Hematopoietic multipotent progenitor cell (in vitro differentiated cells): ENCODE measurements at places on chromosomes 4 and X. TPM values are rescaled to one million over a fixed set of nuclear protein-coding genes. Genes with fewer than 3 reads are reported as not detected.
A peak's percentile ranks its signal among the peaks of the same experiment; 100 is the strongest.

Gene IRS4
- not detected for total RNA-seq

Gene NDST3
- total RNA-seq: 0.27 TPM

Gene FRMD7
- total RNA-seq: not detected

DNA sequence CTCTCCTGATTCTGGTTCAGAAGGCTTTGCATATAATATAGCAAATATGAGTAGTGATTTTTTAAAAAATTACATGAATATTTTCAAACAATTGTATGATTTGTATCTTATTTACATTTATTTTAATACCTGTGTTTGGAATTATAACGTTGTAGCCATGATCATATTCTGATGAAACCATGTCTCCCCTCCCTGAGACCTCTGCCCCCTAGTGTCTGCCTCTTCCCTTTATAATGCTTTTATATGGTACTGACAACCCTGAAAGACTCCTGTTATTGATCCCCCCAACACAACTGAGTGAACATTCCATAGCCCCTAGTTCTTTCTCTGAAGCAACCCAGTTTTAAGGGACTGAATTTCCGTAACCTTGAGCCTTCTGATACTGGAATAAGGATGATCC lies 187.4 kb downstream of the SOX3 start:
- no peak for DNase-seq

DNA sequence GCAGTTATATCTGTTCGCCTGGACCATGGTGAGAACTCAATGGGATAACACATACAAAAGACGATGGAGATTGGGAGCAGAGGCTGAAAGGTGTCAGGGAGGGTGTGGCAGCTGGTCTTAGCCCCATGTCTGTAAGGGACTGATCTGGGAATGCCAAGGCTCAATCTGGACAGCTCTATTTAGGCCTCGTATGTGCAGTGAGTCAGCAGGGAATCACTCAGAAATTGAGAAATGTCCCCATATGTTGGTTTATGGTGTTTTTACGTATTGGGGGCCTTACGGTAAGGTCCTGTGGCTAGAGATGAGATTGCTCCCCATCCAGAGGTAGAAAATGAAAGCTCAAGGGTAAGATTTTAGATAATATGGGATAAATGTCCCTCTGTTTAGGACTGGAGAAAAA lies 71.4 kb upstream of the TTC29 start:
- DNase-seq: no peak

GRCh38 chr4:157143369-157143768 lies 67.4 kb downstream of the GLRB start:
- no peak for DNase-seq

DNA sequence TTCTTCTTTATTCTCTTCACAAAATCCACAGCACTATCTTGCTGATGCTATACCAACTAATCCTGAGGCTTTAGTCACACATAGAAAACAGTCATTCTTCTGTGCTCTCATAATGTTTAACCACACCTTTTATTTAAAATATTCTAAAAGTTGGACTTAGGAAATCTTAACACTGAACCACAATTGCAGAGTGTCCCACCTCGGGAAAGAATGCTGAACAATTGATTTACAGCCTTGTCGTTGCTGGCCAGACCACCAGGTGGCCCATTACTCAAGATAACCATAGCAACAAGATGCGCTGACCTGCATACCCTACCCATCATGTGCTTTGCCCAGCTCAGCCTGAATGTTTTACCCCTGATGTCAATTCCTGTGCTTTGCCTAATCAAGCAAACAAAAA lies 100.8 kb downstream of the ARSJ start:
- no peak for DNase-seq

- peak; percentile 43 for DNase-seq
Measured at GRCh38 chr4:15398732-15399131, 29.1 kb upstream of the C1QTNF7 start.

GRCh38 chr4:48071191-48071590 lies 54.6 kb downstream of the NIPAL1 start:
- no peak for DNase-seq

DNA sequence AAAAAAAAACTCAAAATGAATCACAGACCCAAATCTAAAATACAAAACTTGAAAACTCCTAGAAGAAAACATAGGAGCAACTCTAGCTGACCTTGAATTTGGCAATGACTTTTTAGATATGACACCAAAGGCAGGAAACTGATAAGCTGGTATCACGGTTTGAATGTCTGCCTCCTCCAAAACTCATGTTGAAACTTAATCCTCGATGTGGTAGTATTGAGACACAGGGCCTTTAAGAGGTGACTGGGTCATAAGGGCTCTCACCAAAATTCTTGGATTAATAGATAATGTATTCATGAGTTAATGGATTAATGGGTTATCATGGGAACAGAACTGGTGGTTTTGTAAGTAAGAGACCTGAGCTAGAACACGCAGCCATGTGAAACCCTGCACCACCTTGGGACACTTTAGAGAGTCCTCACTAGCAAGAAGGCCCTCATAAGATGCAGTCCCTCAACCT lies 40.5 kb downstream of the FRYL start:
- no peak for DNase-seq

DNA sequence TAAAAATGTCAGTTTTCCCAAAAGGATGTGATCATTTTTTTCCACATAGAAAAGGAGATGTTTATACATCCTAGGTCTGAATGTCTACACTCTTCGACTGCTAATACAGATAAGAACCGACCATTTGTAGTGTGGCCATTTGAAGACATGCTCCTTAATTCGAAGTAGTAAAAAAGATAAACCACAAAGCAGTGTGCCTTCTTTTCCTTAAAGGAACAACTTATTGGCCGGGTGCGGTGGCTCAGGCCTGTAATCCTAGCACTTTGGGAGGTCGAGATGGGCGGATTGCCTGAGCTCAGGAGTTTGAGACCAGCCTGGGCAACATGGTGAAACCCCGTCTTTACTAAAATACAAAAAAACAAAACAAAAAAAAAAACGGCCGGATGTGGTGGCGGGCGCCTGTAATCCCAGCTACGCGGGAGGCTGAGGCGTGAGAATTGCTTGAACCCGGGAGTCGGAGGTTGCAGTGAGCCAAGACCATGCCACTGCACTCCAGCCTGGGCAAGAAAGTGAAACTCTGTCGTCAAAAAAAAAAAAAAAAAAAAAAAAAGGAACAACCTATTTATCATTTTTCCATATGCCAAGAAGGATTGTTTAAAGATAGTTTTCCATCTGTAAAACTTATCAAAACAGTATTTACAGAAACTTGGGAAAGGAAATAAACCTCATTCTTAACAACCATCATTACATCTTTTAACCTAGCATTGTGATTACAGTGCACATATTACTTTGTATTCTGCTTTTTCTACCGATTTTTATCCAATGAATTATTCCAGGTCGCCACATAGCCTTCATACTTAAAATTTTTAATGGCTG lies 2.6 kb downstream of the INTS6L start:
- no peak for DNase-seq

DNA sequence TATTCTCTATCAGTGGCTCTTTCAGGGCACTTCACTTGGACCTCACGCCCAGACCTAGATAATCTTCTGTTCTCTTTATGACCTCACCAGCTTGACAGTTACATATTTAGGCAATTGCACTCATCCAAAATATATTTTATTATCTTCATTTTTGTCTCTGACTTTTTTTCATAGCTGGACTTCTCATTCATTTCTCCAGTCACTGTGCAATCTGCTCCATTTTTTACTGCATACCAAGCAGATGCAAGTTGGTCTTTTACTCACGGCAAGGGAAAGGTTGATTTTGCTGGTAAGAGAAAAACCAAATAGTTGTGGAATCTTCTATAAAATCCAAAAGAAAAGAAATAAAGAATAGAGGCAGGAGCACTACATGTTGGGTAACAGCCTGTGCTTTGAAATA lies 31.7 kb downstream of the MAD2L1 start:
- DNase-seq: no peak

GRCh38 chrX:56783450-56783831 lies 54.4 kb downstream of the NBDY start:
- DNase-seq: no peak

DNA sequence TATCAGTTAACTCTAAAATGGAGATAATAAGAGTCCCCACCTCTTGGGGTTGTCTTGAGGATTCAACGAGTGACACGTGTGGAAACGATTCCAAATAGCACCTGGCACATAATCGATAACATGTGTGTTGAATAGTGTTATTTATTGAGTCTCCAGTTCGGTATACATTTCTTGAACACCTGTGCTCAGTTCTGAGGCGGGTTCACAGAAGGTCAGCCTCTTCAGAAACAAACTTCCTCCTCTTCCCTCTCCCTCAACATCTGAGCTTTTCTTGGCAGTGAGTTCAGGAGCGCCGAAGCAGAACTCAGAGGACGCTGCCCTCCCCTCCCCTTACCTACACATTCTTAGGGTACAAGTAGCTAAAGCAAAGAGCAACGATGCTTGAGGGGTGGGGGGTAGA lies 934 bp downstream of the PDHA1 start:
- DNase-seq: no peak

- DNase-seq: no peak
Measured at GRCh38 chrX:20325786-20326388, 59.2 kb upstream of the RPS6KA3 start.

DNA sequence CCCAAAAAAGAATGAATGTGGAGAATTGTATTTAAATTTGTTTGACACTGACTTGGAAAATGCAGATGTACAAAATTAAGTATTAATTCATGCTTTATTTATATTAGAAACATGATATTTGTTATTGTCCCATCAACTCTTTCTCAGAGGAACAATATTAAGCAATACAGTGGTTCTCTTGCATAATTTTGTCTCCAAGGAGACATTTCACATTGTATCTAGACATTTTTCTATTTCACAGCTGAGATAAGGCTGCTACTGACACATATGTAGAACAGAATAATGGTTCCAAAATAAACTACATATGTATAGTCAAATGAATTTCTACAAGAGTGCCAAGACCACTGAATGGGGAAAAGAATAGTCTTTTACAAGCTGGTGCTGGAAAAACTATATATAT lies 427.9 kb upstream of the SPANXN1 start:
- DNase-seq: no peak

DNA sequence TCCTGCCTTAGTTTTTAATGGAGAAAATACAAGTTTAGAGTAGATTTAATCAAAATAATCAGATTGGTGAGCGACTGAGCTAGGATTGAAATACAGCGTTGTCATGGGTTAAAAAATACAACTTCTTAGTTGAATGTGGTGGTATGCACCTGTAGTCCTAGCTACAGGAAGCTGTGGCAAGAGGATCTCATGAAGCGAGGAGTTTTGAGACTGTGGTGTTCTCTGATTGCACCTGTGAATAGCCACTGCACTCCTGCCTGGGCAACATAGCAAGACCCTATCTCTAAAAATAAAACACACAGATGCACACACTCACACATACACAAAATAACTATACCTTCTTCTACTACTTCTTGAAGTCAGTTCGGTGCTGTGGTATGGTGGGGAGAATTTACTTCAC lies 19.8 kb upstream of the GBA3 start:
- no peak for DNase-seq
